ENCODE measurements at places on chromosomes 11 and 22.

GRCh38 chr11:17277024-17277584 lies 565 bp downstream of the NUCB2 start:
- DNase-seq = no peak

DNA sequence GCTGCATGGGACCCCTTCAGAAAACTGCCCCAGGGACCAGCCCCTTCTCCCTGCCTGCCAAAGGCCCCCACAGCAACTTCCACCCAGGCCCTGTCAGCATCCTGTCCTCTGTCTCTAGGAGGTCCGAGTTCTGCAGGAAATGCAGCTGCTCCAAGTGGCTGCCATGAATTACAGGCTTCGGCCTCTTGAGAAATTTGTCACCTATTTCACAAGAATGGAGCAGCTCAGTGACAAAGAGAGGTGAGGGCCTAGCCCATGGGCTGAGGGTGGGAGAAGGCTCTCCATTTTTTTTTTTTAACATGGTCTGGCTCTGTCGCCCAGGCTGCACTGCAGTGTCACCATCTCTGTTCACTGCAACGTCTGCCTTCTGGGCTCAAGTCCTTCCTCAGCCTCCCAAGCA lies 7.3 kb downstream of the RGL4 start:
- DNase-seq = no peak

DNA sequence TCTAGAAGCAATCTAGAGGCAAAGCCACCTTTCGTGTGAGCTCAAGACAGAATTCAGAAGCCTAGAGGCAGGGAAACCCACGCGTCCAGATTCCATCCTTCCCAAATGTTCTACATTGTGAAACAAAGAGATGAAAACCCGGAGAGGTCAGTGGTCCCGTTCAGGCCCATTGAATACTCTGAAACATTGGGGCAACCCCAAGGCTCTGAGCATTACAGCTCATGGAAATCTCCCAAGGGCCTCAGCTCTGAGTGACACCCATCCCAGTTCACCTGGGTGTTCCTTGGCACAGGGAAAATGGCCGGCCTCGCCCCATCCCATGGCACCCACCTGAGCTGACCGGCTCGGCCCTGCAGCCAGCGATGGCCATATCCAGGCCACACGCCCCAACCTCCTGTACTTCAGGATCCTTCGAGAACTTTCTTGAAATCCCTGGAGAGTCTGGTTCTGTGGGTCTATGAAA lies 128.6 kb upstream of the FGF3 start:
- DNase-seq = no peak

DNA sequence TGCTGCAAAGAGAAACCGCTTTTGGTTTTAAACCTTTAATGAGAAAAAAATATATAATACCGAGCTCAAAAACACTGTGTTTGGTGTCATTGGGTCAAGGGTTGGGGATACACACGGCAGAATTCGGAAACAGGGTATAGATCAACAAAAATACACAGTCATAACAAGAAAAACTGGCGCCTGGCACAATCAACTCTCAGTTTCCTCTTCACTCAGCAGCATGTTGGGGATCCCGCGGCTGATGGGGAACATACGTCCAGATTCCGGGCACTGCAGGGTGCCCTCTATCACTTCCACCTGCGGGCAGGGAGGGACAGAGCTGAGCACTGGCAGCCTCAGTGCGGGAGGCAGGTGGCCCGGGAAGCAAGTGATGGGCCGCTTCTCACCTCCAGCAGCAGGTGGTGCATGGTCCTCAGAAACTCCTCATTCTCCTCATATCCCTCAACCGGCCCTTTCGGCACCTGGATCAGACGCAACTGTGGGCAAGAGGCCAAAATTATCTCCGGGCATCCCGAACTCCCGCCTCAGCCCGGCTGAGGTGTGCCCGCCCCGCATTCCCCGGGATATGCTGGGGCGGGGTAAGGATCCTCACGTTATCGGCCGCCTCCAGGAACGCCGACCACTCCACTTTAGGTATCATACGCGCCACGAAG lies 561 bp downstream of the TRMT112 start:
- no peak for DNase-seq

GRCh38 chr11:115996808-115997188 lies 492.6 kb upstream of the CADM1 start:
- no peak for DNase-seq

DNA sequence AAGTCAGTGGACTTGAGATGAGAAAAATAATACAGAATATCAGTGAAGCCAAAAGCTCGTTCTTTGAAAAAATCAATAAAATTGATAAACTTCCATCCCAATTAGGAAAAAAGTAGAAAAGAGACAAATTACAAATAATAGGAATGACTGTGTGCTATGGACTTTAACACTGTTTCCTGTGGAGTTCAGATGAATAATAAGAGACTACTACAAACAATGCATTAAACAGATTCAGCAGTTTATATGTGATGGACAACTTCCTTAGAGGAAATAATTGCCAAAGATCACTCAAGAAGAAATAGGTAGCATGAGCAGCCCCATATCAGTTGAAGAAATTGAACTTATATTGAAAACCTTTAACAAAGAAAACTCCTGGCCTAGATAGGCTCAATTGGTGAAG lies 99.7 kb downstream of the PPP6R3 start:
- DNase-seq = no peak

GRCh38 chr11:47887910-47888569 lies 39.9 kb upstream of the NUP160 start:
- no peak for DNase-seq

DNA sequence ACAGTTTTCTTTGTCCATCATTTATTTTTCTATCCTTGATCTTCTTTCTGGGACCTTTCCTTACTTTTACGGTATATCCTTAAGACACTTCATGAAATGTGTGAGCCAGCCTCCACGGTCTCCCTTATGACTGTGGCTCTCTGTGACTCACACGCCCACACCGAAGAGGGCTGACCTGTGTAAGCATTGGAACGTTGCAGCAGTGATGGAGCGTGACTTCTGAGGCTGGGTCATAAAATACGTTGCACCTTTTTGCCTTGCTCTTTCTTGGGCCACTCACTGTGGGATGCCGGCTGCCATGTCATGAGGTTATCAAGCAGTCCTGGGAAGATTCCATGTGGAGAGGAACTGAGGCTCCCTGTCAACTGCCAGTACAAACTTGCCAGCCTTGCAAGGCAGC lies 96.3 kb upstream of the RAB1B start:
- no peak for DNase-seq

- DNase-seq = no peak
These were observed 13.5 kb upstream of the VSIG10L2 start for GRCh38 chr11:125932301-125932700.

GRCh38 chr22:47681411-47682165 lies 919.1 kb downstream of the TBC1D22A start:
- no peak for DNase-seq

Data from BE2C (cell line).